ENCODE measurements at places on chromosomes 6 and 20.

DNA sequence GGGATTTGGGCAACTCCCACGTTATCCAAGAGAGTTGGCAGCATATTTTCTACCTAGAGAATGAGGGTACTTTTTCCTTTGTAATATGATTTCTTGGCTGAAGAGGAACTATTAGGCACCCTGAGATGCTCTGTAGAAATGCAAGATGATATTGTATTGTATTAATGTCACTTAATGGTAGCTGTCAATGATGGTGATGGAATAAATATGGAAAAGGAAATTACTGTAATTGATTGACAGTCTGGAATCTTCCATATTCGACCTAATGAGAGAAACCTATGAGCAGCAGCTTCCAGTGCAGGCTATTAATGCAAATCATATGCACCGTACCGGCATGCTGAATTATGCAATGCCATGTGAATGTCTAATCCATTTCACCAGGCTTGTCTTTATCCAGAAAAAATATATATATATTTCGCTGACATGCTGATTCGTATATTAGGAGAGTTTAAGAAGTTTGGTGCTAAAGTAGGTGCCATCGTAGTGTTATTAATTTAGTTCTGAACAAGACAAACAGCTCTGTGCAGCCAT, 494.2 kb upstream of the JARID2 start:
- no peak for DNase-seq

- no peak for DNase-seq
These were observed 418.5 kb upstream of the JARID2 start for GRCh38 chr6:14827354-14827753.

DNA sequence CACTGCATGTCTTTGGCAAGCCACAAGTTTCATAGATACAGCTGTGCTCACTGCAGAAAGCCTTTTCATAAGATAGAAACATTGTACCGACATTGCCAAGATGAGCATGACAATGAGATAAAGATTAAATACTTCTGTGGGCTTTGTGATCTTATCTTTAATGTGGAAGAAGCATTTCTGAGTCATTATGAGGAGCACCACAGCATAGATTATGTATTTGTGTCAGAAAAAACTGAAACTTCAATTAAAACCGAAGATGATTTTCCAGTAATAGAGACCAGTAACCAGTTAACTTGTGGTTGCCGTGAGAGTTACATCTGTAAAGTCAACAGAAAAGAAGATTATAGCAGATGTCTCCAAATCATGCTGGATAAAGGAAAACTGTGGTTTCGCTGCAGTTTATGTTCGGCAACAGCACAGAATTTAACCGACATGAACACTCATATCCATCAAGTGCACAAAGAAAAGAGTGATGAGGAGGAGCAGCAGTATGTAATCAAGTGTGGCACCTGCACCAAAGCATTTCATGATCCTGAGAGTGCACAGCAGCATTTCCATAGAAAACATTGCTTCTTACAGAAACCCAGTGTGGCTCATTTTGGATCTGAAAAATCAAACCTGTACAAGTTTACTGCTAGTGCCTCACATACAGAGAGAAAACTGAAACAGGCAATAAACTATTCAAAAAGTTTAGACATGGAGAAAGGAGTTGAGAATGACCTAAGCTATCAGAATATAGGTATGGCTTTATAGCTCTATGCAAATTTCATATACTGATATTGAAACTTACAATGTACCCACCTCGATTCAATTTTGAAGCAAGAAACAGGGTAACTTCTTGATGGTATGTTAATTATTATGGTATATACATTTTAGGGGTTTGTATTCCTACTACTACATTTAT, 23.9 kb upstream of the BAG2 start:
- no peak for DNase-seq

DNA sequence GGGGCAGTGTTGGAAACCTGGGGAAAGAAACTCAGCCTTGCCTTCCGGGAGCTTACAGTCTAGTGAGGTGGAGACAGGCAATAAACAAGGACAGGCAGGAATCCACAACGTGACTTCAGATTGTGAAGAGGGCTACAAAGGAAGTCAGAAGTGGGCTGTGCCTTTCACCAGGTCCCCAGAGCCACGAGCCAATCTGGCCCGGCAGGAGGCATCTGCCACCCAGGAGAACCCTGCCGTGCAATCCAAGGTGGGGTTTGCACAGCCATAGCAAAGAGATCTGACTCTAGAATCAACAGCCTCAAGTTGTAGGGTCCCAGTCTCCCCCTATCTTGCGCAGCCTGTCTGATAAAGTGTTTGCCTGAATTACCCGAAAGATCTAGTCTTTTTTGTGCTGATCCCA, 5.5 kb downstream of the SLC32A1 start:
- DNase-seq: no peak

DNA sequence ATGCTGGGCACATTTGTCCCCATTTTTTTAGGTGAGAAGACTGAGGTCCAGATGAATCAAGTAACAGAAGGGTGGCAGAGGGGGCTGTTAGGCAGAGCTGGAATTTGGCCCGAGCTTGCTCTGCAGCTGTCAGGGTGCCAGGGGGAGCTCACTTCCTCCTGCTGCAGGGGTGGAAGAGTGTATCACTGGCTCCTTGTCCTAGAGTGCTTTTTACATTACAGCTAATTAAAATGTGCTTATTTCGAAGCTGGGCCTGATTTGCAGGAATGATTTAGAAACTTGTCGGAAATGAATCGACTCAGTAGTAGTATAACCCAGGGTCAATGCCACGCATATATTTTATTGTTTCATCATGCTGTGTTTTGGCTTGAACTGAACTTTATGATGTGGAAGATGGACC, 11.1 kb downstream of the TOX2 start:
- DNase-seq: no peak

All from NCI-H748 treated with DMSO at 0.1 percent for 48 hours (cell line).